ENCODE measurements at places on chromosomes 7 and 10.

GRCh38 chr10:77390481-77390891, 247.1 kb downstream of the KCNMA1 start:
- DNase-seq, result no peak

GRCh38 chr7:106840342-106840741, 24.7 kb upstream of the PIK3CG start:
- DNase-seq, result no peak

- no peak for DNase-seq
These were observed 18.0 kb downstream of the GSDME start for GRCh38 chr7:24739306-24739705.

DNA sequence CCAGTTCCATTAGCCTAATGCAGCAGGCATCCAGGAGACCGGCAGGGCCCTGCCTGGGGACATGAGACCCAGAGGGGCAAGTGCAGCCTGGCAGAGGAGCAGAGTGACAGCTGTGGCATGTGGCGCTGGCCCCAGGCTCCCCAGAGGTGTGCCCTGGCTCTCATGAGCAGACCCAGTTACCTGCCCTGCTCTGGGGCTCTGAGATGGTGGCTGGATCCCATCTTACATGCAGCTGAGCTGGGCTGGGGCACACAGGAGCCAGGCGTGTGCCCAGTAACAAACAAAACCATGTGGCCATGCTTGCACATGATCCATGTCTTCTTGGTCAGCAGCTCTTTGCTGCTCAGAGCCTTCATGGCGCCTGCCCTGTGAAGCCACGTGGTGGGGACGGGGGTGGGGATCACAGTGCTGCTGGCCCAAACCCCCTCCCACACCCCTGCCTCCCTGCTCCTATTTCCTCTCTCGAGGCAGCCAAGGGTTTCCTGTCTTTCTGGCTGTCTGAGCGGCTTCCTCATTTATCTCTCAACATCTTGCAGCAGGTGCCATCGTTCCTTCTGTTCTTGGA, 40.3 kb upstream of the GTF2I start:
- DNase-seq, result no peak

GRCh38 chr10:8071006-8071405, 16.5 kb downstream of the GATA3 start:
- DNase-seq, result no peak

GRCh38 chr7:152756116-152756515, 3.4 kb upstream of the ACTR3B start:
- DNase-seq, result no peak

DNA sequence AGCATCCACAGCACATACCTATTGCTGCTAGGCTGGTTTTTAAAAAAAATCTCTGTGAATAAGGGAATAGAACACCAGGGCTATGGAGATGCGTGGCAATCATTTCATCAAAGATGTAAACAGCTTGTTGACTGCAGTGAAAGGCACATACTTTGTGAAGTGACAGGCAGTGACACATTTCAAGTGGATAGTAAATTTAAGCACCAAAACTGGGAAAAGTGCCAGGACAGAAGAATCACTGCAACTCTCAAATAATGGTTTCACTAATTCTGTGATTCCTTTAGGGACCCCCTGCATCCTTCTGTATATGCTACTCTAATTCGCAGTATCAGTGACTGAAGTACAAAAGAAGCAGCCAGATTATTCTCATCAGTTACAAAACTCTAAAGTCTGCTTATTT, 145.2 kb upstream of the KLF14 start:
- DNase-seq, result no peak

- peak; percentile 75 for DNase-seq
These were observed at the start of gene COPG2 for GRCh38 chr7:130668258-130669084. Gene COPG2, minus strand, starts transcription at chr7:130668748. Its CDS starts 80 bp downstream, at chr7:130668668.

DNA sequence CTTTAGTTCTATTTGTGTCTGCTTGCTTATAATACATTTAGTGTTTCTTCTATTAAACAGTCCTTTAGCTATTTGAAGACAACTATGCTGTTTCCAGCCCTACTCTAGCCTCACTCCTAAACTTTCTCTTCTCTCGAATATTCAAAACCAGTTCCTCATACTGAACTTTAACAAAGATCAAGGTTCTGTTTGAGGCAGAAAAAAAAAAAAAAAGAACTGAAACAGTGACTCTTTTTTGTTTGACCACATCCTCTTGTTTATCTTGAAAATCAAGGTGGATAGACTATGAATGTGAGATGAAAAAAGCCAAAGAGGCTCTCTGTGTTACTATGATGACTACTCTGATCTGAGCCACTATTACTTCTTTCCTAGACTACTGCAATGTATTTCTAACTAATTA, 154.3 kb downstream of the ZNF365 start:
- DNase-seq, result no peak

- DNase-seq, result no peak
These were observed 864 bp downstream of the CDCA7L start for GRCh38 chr7:21944616-21945453.

- no peak for DNase-seq
These were observed 2.7 kb upstream of the ARHGAP22 start for GRCh38 chr10:48607356-48608278.

GRCh38 chr7:35584990-35585389, 109.9 kb downstream of the HERPUD2 start:
- DNase-seq, result no peak

GRCh38 chr7:72058579-72058978, 353.6 kb downstream of the CALN1 start:
- no peak for DNase-seq

GRCh38 chr10:33419311-33419710, 84.8 kb upstream of the NRP1 start:
- DNase-seq, result no peak

GRCh38 chr10:3406556-3406955, 234.0 kb upstream of the PITRM1 start:
- no peak for DNase-seq

- DNase-seq, result no peak
These were observed 69.4 kb downstream of the ARMH3 start for GRCh38 chr10:101986624-101986971.

- no peak for DNase-seq
These were observed 911 bp upstream of the HNRNPH3 start for GRCh38 chr10:68330852-68331454.
